Activated T-cell treated with anti-CD3 and anti-CD28 coated beads, Interleukin-2, amount 50 U/mL, for 24 hours (primary cell): ENCODE measurements at places on chromosomes 13 and 19.

GRCh38 chr19:34888091-34888490 lies 38.6 kb upstream of the ZNF30 start:
- DNase-seq, result no peak

- DNase-seq, result no peak
Measured at GRCh38 chr19:16541526-16542044, 652 bp downstream of the CHERP start.

GRCh38 chr19:56643460-56643955 lies 549 bp downstream of the SMIM17 start:
- DNase-seq, result no peak

- DNase-seq, result peak; percentile 75
Measured at GRCh38 chr19:49133621-49134454, 14.5 kb downstream of the PPFIA3 start.

GRCh38 chr13:40231751-40232150 lies 434.7 kb downstream of the FOXO1 start:
- DNase-seq, result no peak

DNA sequence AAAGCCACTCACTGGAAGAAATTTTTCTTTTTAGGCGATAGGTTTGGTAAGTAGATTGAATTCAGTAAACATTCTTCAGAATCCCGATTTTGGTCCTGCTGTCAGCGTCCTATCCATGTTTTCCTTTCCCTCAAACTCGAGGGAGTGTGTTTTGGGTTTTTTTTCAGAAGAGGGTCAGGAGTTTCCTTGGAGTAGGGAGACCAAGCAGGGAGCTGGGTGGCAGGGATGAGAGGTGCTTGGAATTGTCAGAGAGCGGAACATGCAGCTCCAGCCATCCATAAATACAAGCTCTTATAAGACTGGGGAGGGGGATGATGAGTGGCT lies 1.6 kb upstream of the PCDH8 start:
- DNase-seq, result no peak

GRCh38 chr13:78650717-78651083 lies 8.3 kb downstream of the OBI1 start:
- no peak for DNase-seq

GRCh38 chr13:61029064-61029463 lies 386.6 kb downstream of the PCDH20 start:
- no peak for DNase-seq
